ENCODE measurements at places on chromosomes 1 and 21.
A peak's percentile ranks its signal among the peaks of the same experiment; 100 is the strongest.

DNA sequence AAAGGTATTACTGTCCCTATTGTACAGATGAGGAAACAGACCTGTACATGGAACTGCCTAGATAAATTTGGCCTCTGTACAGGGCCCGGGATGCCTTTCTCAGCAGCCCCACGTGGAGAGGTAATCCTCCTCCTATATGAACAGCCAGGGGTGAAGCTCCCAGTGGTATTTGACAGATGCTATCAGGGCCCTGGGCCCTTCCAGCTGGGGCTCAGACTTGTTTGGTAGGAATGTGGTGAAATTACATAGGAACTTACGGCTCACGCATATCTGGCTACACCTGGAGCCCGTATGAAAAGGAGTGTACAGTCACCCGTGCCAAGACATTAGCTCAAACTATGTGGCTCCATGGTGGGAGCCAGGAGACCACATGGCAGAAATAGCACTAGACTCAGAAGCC lies 24.8 kb upstream of the TCEA3 start:
- no peak for DNase-seq

DNA sequence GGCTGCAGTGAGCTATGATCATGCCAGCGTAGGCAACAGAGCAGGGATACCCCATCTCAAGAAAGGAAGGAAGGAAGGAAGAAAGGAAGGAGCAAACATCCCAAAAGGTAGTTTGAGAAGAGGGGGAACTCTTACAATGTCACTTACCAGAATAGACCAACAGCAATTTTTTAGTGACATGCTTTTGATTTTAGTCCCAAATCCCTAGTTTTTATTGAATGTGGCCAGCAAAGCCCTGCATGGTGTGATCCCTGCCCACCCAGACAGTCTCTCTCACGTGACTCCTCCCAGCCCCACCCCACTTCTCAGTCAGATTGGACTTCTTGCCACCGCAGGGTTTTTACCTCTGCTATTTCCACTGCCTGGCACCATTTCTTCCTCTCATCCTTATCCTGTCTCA lies 39.8 kb upstream of the HNRNPU start:
- DNase-seq: no peak

GRCh38 chr1:156409439-156409838 lies 40.4 kb downstream of the RHBG start:
- DNase-seq: no peak

GRCh38 chr1:208683141-208683540 lies 439.0 kb upstream of the PLXNA2 start:
- no peak for DNase-seq

DNA sequence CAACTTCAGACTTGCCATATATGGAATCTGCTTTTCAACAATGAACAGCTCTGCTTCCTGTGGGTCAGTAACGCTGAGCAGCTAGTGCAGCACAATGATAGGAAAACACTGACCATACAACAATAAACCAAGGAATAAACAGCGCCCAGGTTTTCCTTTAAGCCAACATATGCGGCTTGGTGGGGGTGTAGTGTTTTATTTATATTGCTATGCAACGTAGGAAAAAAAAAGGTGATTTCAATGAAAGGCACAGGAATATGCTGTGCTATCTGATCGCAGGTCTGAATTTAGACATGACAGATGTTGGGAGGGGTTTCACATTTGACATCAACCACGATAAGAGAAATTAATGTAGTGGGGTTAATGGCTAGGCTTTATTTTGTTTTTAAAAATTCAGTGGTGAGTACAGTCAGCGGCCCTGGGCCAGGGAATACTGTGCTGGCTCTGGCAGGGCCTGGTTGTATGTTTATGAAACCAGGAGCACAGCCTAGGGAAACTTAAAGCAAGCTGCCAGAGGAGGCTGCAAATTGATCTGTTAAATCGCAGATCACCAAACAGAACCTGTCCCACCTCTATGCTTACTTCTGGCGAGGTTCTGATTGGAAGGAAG lies 4.3 kb downstream of the TSPAN2 start:
- no peak for DNase-seq

DNA sequence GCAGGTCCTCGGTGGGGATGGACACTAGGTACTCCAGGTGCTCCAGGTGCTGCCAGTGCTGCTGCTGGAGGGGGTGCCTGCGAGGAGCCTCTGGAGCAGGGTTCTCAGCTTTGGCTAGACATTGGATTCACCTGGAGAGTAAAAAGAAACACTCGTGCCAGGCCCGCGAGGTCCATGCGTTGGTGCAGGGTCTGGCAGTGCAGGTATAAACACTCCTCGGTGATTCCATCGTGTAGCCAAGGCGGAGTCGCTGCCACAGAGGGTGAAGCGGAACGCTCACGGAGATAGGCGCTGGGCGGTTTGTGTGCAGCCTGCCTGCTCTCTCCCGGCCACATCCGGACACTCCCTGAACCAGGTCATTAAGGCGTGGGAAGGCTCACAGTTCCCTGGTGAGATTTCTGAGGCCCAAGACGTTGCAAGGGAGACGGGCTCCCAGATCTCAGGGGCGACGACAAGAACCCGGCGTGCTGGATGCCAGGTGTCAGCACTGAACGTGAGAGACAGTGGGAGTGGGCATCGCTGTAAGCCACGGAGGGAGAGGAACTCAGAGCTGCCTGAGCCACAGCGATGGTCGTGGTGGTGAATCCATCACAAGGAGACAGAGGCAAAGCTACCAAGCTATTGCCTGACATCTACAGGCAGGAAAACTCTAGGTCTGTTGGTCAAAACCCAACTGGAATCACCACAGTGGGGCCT lies 17.2 kb upstream of the SUMO3 start:
- DNase-seq: no peak

DNA sequence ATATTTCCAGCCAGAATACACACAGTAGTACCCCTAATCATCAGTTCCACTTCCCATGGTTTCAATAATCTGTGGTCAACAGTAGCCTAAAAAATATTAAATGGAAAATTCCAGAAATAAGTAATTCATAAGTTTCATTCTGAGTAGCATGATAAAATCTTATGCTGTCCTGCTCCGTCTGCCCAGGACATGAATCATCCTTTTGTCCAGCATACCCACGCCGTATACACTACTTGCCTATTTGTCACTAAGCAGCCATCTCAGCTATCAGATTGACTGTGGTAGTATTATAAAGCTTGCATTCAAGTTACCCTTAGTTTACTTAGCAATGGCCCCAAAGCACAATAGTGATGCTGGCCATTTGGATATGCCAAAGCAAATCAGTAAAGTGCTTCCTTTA lies 118.7 kb downstream of the SLC5A9 start:
- DNase-seq: no peak

- DNase-seq: no peak
These were observed 146.2 kb upstream of the NFIA start for GRCh38 chr1:60936163-60936562.

GRCh38 chr21:43302062-43302700 lies 124.8 kb downstream of the SIK1 start:
- no peak for DNase-seq

DNA sequence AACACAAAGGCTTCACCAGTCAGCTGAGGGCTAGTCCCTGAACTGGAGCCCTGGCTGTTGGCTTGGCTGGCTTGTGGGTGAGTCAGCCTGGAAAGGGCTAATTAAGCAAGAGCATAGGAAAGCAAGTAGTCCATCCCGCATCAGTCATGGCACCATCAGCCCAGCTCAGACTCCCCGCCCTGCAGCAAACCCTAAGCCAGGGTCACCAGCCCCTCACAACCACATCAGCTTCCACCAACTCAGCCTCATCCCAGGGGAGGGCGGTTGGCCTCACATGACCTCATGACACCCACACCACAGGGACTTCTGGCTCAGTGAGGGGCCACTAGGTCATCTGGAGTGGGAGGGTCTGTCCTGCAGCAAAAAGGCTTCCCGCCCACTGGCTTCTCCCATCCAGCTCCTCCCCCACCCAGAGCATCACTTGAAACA lies 7.0 kb upstream of the SPATC1L start:
- DNase-seq: no peak

- DNase-seq: no peak
These were observed 29.4 kb downstream of the FRRS1 start for GRCh38 chr1:99737016-99737415.

GRCh38 chr21:44802396-44803153 lies 955 bp upstream of the UBE2G2 start:
- DNase-seq: no peak

DNA sequence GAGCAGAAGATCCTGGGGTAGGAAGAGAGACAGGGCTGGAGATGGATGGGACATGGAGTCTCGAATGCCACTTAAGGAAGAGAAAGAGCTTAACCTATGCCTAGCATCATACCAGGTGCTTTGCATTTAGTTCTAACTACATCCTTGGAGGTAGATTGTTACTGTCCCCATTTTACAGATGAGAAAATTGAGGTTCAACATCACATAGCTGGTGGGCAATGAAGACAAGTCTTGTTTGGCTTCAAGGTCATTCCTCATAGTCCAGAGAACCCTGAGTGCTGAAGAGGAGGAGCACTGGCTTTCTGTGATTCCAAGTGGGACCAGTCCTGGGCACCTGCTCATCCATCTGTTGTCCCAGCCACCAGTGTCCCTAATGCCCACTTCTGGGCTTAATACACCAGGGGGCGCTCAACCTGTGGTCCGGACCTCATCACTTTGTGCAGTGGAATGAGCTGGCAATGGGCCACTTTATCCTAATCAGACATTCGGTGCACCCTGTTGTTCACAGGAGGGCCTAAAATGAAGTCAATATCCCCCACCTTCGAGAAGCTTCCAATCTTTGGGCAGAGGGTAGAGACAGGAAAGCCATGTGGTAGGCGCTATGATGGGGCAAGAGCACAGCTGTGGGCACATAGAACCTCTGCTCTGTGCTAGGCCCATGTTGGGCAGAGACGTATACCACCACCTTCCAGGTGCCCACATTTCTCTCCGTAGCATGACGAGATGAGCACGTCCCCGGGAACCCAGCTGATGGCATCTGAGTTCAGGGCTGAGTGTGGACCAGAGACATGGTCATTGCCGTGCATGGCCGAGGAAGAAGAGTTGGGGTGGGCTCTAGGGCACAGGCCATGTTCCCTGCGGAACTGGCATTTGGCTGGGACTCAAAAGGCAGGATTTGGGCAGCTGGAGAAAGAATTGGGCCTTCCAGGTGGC lies 9.2 kb downstream of the RPS6KA1 start:
- peak; percentile 60 for DNase-seq

GRCh38 chr1:112718691-112719418 lies 3.7 kb upstream of the PPM1J start:
- DNase-seq: peak; percentile 78

GRCh38 chr1:95040032-95040525 lies 32.7 kb downstream of the ALG14 start:
- no peak for DNase-seq

DNA sequence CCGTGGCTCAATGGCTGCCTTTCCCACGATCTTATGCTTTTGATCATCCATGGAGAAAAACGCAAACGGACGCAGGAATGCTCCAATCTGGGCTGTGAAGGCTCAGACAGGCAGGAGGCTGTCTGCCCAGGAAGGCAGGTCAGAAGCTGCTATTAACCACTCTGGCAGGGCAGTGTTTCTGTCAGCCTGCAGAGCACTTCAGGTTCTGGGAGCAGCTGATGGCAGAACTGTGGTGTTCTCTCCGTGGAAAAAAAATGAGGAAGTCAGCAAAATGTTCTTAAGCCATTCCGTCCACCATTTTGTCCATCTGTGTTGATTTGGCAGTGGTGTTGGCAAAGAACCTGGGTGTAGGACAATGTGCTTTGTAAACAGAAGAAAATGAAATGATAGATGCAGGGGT lies 91.7 kb downstream of the SIM2 start:
- no peak for DNase-seq

DNA sequence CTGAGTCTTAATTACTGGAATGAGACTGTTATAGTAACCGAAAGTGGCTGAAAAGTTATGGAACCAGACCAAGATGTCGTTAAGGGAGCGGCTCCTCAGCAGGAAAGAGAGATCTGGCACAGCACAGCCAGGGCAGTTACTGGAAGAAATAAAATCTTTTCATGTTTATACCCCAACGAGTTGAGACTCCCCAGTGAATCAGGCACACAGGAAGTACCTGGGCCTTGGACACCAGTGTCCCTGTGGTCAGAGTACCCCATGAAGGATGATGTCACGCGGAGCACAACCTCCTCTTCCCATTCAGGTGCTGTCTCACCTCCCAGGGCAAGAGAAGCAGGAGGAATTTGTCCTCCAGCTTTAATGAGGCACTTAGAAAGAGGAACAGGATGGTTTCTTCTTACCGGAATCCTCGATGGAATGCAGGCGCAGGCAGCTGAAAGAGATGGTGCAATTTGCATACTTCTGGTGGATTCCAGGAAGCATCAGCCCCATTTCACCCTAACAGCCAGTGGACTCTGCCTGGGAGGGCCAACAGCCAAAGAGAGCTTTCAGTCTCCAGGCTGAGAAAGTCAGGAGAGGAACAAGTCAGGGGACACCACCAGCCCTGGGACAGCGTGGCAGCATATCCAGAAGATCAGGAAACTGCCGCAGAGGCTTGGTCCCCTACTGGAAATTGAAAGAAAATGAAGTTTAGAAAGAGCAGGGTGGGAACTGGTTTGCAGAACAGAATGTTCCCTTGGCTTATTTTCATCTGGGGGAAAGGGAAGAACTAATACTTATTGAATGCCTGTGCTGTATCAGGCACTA lies 35.9 kb upstream of the CTTNBP2NL start:
- DNase-seq: no peak

DNA sequence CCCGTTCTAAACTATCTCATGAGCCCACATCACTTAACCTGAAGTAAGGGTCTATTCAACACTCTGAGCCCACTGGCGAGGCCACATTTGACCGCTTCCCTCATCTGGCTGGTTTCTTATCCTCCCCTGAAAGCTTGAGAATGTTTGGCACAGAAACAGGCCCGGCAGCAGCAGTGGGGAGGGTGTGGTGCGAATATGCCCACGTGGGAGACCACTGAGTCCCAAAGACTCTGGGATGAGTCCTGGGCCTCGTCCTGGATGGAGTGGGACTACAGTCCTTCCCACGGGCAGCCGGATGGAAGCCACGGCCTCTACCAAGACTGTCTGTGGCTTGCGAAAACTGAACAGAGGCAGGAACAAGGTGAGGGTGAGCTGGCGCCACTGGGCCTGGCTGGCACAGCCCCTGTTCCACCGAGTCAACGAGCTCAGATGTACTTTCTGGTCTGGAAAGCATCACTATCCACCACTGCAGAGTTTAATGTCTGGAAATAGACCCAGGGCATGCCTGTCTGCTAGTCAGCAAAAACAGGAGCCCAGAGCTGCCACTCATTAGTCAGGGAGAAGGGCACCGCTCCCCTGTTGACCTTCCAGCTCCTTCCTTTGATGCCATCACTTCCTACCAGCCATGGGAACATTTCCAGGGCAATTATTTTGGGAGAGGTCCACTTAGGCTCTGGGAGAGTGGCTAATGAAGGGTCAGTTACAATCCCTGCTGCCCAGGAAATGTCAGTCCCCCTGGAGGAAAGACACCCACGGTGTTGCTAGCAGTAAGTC lies 386.6 kb downstream of the MATN1 start:
- no peak for DNase-seq

All from activated naive CD4-positive, alpha-beta T cell treated with Interleukin-2 at 50 U/mL for 16 hours (primary cell).